ENCODE measurements at places on chromosomes 12 and 14.

DNA sequence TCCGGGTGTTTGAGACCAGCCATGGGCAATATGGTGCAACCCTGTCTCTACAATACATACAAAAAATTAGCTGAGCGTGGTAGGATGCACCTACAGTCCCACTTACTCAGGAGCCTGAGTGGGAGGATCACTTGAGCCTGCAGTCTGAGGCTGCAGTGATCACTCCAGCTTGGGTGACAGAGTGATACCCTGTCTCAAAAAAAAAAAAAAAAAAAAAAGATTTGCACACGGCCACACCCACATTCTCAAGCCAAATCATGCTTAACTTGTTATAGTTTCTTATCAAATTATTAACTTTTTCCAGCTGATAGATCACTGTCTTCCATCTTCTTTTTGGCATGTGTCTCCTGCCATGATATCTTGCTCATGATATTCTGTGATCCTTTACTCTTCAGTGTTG is 6.8 kb downstream of the DRAM1 start:
- DNase-seq, result no peak

DNA sequence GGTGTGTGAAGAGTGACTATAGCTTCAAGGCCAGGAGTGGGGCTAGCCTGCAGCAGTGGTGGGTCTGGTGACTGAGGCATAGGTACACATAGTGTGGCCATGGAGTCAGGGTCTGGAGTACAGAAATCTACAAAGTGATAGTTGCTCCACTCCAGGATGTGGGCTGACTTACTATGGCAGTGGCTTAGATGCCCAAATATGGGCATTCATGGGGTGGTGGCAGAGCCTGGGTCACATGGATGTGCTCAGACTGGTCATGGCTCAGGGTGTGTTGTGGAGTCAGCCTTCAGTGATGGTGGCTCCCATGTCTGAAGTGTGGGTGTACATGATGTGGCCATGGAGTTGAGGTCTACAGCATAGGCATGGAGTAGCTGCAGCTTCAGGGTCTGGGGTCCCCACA is 27.3 kb downstream of the CLEC6A start:
- no peak for DNase-seq

DNA sequence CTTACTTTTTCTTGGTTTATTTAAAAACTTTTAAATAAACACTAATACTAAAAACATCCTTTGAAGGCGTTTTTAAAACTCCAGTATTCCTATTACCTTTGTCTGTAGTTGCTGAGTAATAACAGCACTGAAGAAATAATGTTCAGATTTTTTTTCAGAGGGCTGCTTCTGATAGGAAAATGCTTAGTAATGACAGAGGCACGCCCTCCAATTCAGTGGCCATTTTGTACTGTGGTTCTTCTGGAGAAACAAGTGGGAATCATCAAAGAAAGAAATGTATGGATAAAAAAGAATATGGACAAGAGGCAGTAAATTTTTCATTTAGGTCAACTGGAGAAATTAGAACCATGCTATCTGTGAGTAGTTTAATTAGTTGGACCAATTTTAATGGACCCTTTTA is 13.6 kb downstream of the VEZT start:
- no peak for DNase-seq

- no peak for DNase-seq
Observed at GRCh38 chr12:122127839-122128238, 46.2 kb downstream of the IL31 start.

DNA sequence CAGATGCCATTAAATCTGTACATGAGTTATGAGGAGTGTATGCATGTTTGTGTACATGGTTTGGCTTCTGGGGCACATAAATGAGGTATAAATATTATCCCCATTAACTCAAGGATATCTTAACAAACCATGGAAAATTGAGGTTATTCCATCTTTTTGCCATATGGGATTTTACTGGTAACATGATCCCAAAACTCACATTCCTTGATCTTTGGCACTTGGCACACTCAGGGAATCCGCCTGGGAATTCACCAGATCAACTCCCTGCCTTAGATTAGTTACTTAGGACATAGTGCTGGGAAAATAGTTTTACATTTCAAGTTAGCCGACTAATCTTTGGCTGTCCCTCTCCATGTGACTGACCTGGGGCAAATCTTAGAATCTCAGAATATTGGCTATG is 16.9 kb downstream of the CDKN1B start:
- DNase-seq, result no peak

GRCh38 chr12:80232837-80233236 is 133.5 kb downstream of the OTOGL start:
- no peak for DNase-seq

- no peak for DNase-seq
Observed at GRCh38 chr12:5044420-5045295, 979 bp downstream of the KCNA5 start.

DNA sequence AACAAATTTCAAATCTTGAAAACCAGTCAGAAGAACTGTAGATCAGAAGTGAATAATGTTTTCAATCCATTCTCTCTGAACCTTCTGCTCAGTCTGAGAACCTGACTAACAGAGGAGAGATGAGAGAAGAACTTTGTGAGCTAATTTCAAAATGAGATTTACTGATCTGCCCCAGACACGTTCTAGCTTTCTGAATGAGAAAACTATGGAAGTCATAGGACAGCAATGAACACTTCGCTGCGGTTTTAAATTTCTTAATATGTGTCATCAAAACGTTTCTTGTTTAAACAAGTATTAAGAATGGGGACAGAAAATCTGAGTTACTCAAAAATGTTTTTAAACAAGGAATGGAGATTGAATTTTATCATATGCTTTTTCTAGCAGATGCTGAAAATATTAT is 66.6 kb upstream of the FAR2 start:
- no peak for DNase-seq

DNA sequence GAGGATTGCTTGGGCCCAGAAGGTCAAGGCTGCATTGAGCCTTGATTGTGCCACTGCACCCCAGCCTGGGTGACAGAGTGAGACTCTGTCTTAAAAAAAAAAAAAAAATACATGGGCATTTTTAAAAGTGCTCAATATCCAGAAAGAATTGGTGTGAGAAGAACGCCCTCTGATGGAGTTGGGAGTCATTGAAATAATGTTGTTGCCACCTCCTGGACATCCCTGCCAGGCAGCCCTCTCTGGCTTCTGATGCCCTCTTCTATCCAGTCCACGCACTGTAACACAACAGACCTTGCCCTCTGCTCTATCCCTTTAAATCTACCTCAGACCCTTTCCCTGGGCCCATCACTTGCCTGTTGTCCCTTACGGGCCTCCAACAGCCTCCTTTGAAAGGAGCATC is 4.9 kb downstream of the PTGDR start:
- DNase-seq, result no peak

GRCh38 chr12:42326541-42327226 is 717 bp downstream of the PPHLN1 start:
- DNase-seq, result no peak

DNA sequence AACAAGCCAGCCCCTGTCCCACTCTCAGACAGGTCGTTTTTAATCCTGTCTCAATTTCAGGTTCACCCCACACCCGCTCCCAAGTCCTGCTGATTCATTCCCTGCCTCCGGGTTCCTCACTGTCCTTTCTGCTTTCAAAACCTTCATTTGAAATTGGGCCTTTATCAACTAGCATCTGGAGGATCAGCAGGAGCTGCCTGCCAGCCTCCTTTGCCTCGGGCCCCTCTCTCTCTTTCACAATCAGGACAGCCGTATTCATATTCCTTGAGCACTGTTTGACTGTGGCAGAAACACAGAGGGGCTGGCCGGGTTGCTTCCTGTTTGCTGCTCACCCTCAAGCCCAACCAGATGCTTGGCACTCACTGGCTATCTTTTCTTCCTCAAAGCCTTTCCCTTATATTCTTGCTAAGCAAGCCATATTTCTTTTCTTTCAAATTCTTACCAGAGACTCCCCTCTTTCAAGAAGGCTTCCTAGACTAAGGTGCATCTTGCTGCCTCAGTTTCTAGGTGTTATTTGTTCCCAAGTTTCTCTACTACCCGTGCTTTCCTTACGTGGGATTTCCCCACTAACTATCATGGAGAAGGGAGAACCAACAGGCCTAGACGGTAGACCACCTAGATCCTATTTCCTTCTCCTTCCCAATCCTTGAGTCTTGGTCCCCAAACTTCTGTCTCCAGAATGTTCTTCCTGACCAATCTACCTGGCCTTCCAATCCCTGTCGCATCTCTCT is 3.0 kb downstream of the GALNT6 start:
- DNase-seq, result no peak

GRCh38 chr12:22255097-22255496 is 79.4 kb downstream of the ST8SIA1 start:
- no peak for DNase-seq

DNA sequence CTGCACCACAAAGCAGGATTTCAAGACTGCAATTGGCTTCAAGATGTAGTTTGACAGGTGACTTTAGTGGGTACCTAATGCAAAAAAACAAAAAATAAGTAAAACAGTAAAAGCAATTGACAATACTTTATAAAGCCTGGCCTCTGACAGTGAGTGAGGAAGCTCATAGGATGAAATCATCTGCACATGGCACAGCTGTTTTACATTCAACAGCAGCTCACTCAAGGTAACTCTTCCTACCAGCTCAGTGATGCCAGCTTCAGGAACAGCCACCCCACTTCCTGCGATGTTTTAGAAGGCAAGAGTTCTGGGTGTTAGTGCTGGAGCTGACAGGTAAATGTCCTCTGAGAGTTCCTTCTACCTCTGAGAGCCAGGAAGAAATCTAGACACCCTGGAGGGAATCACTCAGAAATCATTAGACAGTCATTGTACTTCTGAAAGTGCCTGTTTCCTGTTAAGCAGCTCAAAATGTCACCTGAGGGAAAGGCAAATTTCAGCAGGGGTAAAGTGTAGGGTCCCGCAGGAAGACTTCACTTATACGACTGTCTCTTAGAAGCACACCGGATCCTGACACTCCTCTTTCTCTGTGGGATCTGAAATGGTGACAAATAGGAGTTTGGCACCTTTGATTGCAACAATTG is 99.9 kb downstream of the FOXN3 start:
- DNase-seq, result no peak

- no peak for DNase-seq
Observed at GRCh38 chr12:91224401-91224800, 41.8 kb upstream of the DCN start.

DNA sequence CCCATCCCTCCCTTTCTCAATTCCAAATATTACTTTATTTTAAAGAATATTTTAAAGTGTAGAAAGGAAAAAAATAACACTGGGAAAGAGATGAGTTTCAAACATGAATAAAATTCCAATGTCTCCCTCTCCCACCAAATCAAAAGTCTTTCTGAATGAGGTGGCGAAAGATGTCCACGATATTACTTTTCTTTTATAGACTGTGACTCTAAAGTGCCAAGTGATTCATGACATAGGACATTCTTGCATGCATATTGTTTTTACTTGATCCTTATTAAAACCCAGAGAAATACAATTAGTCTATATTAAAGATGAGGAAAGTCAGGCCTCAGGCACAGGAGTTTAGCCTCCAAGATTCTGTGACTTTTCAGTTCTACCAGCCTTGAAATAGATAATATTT is 16.0 kb upstream of the LUM start:
- DNase-seq, result no peak

- no peak for DNase-seq
Observed at GRCh38 chr12:88633312-88633711, 53.0 kb upstream of the KITLG start.

- no peak for DNase-seq
Observed at GRCh38 chr14:21518725-21519124, 7.4 kb downstream of the SALL2 start.

- no peak for DNase-seq
Observed at GRCh38 chr14:99287269-99287942, 15.4 kb upstream of the BCL11B start.

DNA sequence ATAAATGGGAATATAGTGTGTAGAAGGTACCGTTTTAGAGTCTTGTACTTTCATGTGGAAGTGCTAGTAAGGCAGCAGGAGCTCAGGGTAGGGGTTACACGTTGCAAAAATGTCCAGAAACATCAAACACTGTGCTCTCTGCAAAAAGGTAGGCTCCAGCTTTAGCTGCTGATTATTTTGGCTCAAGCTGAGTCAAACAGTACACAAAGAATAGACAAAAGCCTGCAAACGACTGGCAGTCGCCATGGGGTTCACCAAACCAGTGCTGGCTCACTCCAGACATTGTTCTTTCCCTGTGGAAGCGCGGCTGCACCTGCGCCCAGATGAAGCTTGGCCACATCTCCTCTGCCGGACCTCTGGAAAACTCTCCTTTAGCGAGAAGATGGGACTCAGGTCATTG is 45.3 kb upstream of the NAA30 start:
- DNase-seq, result peak; percentile 70
